ENCODE measurements at places on chromosomes 4 and X.

DNA sequence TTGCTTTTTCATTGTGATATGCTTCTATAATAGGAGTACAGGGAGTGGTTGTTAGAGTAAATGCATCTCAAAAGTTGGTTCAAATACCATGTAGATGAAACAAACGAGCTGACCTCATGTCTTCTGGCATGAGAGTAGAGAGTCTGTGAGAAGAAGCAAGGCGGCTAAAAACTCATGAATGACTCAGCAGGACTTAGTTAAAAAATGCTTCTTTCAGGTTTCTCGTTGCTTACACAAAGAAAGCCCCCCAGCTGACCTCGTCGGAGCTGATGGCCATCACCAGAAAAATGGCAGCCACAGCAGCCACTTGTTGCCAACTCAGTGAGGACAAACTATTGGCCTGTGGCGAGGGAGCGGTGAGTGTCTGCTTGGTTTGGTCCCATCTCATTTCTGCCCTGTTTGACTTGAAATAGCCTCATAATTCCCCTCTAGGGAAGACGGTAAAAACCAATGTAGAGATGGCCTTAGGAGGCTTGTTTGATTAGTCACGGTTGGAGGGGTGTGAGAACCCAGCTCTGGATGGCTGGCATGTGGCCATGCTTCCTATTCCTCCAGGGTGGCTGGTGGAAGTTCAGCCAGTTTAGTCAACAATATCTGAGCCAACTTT, 14.5 kb downstream of the AFP start:
- peak; percentile 92 for DNase-seq

- no peak for DNase-seq
Observed at GRCh38 chr4:13860126-13860525, 232.6 kb upstream of the BOD1L1 start.

DNA sequence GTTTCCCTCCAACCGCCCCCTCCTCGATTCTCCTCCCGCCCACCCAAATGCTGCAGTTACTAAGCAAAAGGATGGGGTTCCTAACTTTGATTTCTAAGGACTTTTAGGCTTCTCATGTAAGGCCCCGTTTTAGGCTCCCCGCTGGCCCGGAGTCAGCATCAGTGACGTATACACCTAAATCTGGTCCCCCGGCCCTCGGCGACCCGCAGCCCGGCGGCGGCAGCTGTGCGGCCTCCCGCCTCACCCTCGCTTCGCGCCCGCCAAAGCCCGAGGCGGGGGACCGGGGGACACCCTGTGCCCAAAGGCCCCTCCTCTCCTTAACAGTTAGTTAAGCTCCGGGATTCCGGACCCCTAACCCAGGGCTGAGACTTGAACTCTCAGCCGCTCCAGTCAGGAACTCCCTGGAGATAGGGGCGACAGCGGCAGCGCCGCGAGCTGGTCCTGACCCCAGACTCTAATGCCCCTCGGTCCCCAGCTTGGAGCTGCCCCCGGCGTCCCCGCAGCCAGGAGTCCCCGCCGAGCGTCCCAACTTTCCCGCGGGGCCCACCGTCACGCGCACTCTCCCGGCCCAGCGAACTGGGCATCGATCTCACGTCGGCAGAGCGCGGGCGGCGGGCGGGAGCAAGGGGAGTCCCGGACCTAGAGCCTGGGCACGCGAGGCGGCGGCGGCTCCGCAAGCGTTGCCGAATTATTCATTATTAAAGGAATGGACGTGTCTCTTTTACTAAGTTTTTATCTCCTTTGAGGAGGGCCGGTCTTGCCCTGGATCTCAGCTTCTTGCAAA, 1.5 kb upstream of the NR3C2 start:
- DNase-seq = no peak

GRCh38 chr4:41025824-41026223, 188.5 kb downstream of the APBB2 start:
- DNase-seq = no peak

DNA sequence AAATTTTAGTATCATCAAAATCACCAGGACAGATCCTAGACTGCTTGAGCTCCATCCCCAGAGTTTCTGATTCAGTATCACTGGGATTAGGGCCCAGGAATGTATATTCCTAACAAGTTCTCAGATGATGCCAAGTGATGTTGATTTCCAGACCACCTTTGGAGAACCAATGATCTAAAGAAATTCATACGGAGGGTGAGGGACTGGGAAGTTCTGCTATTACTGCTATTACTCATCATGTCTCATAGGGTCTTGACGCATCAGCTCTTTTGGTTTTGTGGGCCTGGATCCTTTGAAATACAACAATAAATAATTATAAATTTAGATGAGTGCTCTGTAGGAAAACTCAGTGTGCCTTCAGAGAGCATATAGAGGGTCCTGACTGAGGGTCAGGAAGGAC, 59.8 kb upstream of the LGI2 start:
- peak; percentile 56 for DNase-seq

- DNase-seq = no peak
Observed at GRCh38 chr4:137649711-137650450, 117.6 kb upstream of the PCDH18 start.

DNA sequence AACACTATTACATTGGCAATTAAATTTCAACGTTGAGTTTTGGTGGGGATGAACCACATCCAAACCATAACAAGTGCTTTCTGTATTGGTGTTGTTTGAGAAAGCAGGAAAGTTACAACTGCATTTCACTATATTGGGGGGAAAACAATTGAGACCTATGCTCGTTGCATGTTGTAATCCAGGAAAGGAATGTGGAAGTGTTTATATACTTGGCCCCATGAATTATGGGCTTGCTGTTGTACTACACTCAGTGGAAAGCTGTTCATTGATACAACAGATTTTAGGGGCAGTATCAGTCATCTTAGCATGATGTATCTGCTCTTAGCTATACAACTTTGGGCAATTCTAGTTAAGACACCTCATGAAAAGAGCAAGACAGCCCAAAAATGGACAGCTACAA, 52.4 kb downstream of the KLHL5 start:
- DNase-seq = peak; percentile 29

DNA sequence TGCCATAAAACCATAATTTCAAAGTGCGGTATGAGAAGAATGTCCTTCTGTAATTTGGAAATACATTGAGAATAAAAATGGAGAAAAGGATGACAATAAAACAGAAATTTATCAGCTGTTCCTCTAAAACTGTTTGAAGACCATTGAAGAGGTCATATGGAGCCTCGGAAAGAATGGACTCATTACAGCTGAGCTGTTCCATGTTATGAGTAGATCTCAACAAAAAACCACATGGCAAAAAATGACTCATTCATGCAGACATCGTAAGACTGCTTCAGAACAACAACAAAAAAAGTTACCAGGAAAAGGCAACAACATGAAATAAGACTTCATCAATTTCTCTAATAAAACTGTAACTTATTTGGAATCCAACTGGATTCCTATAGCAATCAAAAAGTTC, 39.7 kb downstream of the AKAP4 start:
- DNase-seq = no peak

DNA sequence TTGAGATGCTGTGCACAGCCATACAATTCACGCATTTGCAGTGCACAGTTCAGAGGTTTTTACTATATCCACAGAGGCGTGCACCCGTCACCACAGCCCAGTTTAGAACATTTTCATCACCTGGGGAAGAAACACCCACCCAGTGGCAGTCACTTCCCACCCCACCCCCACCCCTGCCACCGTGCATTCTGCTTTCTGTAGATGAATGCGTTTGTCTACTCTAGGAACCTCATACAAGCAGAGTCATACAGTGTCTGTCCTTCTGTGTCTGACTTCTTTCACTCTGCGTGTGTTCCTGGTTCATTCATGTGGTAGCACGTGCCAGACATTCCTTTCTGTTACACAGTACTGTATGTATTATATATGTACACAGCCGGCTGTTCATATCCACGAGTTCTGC, 122.8 kb downstream of the TBL1X start:
- peak; percentile 58 for DNase-seq

DNA sequence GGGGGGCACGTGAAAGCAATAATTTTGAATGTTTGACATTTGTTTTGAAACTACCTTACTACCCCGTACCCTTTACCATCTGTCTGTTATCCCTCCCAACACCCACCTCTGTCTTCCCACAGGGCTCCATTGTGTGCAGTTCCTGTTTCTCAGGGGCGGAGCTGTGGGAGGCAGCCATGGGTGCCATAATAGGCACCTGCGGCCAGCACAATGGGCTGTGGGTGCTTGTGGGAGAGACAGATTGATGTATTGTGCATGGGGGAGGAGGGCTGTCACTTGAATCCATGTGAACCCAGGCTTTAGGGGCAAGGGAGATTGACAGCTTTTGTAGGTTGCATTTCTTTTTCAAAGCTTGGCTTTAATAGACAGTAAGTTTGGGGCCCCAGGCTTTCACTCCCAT, 122.6 kb upstream of the CXorf66 start:
- no peak for DNase-seq

GRCh38 chrX:74519870-74520269, 94.6 kb downstream of the RLIM start:
- DNase-seq = peak; percentile 7

GRCh38 chrX:23292988-23293651, 41.5 kb upstream of the PTCHD1 start:
- DNase-seq = no peak

DNA sequence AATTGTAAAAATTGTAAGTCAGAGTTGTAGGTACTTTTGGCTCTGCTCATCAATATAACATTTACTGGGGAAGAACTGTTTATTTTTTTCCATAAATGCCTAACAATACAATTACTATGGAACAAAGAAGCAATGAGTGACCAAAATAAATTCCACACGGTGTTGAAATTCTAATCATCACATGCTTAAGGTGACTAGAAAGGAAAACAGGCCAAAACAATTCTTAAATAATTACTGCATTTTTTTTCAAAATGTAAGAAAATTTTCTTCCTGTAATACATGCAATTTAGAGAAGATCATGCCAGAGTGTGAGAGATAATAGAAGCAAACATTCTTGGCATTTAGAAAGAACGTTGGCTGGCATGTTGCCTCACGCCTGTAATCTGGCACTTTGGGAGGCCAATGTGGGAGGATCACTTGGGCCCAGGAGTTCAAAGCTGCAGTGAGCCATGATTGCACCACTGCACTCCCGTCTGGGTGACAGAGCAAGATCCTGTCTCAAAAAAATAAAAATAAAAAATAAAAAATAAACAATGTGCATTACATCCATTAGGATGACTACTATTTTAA, 22.5 kb downstream of the C4orf46 start:
- DNase-seq = no peak

- DNase-seq = no peak
Observed at GRCh38 chr4:177986236-177986635, 544.0 kb upstream of the AGA start.

GRCh38 chr4:145539671-145540070, 58.0 kb downstream of the SMAD1 start:
- no peak for DNase-seq

GRCh38 chr4:110619463-110620247, 3.2 kb downstream of the PITX2 start:
- peak; percentile 24 for DNase-seq

GRCh38 chr4:24935856-24936255, 23.0 kb upstream of the CCDC149 start:
- no peak for DNase-seq

DNA sequence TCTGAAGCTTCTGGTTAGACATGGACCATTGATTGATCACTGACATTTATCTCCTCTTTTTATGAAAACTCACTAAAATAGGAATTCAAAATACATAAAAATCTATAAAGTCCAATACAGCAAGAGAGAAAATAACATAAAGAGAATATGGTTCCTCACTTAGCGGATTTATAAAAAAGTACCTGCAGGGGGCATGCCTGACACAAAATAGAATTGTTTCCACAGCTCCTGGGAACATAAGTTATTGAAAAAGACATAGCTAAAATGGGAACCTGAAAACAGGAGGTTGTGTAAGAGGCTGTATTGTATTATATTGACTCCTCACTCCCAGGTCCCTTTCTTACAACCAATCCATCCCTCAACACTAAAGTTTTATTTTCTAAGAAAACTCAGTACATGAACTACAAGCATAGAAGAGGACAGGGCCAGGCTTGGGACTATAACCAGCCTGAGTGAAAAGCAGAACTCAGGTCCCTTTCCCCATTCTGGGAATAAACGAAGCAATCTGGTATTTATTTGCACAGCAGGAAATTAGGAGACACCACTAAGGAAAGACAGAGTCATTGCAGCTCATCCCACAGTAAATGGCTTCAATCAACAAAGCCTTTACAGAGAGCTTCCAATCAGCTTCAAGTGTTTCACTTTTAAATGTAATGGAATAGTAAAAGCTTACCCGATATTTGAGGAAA, 121.1 kb upstream of the NDST4 start:
- DNase-seq = no peak

DNA sequence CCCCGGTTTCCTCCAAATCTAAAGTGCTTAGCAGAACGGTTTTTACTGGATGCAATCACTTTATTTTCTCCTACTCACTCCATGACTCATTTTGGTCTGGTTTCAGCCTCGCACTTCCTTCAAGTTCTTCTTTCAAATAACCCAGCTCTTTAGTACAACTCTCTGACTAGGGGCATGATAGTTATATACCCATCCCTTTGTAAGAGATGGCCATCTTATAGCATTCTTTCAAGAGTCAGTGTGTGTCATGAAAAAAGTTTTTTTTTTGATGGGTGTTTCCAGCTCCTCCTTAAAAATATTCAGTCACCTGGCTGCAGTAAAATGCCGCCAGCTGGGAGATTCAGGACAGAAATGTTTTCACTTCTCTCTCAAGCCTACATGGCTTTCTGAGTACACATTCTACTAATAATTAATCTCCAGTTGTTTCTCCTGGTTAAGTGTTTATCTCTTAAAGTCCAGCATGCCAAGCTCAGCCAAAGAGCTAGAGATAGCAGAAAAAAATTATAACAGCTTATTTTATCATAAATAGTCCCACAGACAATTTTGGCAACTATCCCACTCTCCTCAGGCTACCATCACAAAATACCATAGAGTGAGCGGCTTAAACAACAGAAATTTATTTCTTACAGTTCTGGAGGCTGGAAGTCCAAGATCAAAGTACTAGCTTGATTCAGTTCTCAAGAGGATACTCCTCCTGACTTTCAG, 139.3 kb downstream of the GASK1B start:
- no peak for DNase-seq

- peak; percentile 37 for DNase-seq
Observed at GRCh38 chr4:1082215-1083182, 30.9 kb downstream of the RNF212 start.

Data from fibroblast of skin of abdomen (primary cell).